ENCODE measurements at places on chromosomes 2 and 18.

DNA sequence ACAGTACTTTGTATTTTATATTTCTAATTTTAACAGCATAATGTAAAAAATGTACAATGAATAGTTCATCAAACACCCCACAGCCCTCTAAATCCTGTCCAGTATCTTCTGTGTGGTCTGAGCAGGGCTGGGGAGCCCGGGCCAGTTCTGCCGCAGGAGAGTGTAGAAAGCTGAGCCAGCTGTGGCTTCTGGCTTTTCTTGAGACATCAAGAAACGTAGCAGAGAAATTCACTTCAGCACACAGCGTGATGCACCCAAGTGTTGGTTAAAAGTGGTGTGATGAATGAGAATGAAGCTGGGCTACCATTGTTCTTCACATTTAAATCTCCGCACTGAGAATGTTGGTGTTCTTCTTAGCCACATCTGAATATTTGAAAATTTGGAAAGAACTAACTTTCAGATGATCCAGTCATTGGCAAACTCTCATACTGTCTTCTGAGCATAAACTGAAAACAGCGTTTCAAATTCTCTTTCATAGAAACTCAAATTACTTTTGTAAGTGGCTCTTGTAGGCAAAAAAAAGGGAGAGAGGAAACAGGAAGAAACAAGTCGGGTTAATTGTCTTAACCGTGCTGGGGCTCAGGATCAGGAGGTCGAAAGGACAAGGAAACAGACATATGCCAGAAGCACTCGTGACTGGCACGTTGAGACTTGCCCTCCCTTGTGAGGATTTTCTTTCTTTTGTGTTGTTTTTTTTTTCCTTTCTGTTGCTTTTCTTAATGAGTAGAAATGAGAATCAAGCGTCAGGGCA, 23.4 kb upstream of the TMEM87B start:
- DNase-seq: no peak

DNA sequence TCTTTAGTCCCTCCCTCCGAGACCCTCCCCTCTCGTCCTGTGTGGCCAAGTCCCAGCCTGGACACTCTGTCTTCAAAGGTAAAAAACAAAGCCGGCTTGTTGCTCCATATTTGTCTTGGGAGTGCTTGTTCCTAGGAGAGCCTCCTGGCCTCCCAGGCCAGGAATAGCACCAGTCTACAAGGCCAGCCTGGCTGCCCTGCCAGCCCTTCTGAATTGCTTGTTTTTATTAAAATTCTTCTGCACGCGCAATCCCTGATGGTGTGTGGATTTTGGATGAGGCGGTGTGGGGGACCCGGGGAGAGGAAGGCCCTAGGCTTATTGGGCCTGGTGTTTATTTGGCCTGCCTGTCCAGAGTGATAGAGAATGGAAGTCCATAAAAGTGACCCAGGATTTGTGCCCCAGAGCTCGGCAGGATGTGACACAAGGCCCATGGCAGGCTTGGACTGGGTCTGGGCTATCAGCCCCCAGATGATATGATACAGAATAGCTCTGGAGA, 297.3 kb downstream of the CYP26B1 start:
- DNase-seq: no peak

DNA sequence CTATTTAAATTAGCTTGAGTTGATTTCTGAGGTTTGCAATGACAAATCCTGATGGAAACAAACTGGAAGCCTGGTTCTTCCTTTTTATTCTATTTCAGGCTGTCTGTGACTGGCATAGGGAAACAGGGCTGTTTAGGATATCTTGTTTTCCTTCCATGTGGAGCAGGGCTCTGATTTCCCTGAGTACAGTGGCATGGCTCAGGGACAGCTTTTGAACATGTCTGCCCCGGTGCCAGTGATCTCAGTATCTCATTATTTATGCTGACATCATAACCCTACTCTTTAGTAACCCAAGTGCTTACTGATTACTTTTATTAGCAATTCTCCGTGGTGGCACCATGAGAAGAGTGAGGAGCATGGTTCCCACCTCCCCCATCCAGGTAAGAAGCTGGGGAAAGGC, 720.3 kb downstream of the GALR1 start:
- no peak for DNase-seq

- no peak for DNase-seq
Observed at GRCh38 chr2:213087040-213087439, 64.4 kb downstream of the IKZF2 start.

DNA sequence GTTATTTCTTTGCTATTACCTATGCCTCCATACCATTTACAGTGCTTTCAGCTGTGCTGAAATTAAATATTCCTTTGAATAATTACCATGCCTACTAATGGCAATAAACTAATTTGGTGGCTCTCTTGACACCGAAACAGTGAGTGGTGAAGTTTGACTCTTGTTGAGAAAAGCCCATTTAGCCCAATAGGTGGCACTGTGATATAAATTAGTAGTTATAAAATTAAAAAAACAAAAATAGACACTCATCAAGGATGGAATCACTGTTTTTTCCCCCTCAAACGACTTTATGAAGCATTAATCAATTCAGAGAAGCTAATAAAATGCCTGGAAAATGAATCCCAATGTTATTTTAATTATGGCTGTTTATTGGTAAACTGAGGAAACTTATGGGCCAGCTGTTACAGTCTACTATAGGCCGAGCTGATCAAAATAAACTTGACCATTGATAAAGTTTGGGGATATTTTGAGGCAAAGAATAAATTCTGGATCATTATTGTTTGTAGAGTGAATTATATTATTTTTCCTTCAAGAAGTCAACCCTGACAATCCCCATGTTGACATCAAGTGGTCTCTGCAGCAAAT, 339.6 kb downstream of the TRIB2 start:
- no peak for DNase-seq

GRCh38 chr2:42096869-42097591, 49.2 kb downstream of the PKDCC start:
- no peak for DNase-seq

DNA sequence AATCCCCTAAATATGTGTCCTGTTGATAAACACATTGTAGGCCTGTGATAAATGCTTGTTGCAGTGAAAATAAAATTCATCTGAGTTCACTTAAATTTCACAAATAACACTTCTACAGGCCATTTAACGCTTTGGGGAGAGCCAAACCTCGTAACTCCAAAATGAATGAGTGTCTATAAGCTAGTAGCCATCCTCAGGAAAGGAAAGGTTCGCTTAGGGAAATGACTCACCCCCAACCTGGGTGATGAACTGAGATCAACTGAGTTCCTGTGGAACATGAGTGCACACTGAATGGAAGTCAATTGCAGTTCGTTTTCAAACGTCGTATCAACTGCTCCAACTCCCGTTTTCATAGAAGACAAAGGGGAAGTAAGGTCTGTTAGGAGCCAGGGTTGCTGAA, 527.6 kb upstream of the ID2 start:
- no peak for DNase-seq

DNA sequence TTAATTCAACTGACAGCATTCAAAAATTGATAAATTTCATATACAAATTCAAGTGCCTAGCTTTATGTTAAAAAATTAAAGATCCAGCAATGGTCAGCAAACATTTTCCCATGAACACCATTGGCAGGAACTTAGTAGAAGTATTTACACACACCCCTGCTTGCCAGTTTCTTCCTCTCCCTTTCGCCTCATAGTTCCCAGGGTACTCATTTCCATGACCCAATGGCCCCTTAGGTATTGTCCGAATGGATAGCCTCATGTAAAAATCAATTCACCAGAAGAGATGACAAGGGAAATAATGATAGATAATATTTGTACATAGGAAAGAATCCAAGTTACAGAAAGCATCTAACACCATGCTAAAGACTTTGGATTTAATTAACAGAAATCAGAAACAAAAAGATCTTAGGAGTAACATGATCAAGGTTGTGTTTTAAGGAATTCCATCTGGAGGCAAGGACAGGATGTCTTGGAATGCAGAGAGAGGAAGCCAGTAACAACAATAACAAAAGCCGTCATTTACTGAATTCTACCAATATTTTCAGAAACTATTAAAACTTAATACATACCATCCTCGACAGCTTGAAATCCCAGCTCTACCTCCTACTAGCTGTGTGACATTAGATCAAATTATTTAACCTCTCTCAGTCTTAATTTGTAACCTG, 423.0 kb downstream of the IRS1 start:
- DNase-seq: no peak

DNA sequence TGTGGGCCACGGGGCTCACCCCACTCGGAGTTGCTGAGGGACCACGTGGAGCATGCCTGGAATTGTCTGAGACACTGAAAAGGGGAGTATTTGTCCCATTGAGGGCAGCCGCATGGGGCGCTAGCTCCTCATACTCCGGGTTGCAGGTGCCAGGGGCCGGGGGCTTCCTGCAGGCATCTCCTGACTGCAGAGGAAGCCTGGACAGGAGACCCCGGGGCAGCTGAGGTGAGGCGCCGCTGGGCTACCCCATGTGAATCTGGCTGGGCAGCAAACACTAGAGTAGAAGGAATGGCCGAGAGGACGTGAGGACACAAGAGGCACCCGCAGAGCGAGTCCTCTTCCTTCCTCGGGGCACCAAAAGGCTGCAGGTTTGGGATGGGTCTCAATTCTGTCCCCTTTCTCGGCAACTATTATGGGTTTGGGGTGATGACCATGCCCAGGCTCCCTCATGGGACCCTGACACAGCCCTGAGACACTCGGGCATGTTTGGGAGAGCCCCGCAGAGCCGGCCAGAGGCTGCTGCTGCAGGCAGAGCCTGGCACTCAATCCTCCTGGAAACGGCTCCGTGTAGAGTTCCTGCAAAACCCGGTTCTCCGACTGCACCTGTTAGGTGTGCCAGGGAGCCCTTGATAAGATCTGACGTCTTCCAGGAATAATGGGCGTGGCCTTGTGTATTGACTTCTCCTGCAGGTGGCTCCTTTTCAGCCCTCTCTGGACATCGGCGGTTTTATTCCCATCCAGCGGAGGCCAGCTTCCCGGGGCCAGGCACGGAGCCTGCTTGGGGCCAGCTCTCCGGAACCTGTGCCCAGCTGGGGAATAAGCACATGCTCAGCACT, 77.0 kb downstream of the CTIF start:
- DNase-seq: no peak

DNA sequence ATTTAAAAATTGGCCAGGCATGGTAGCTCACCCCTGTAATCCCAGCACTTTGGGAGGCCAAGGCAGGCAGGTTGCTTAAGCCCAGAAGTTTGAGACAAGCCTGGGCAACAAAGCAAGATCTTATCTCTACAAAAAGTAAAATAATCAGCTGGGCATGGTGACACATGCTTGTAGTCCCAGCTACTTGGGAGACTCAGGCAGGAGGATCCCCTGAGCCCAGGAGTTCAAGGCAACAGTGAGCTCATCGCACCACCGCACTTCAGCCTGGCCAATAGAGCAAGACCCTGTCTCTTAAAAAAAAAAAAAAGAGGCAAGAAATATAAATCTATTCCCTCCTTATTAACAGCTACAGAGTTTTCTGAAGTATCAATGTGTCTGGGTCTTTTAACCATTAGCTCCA, 51.9 kb downstream of the ESCO1 start:
- no peak for DNase-seq

Data from CD4-positive, alpha-beta T cell treated with Interleukin-2 at 100 ng/mL for 4 hours (primary cell).